RCC 7860 (cell line): ENCODE measurements at places on chromosomes 12 and 14.
A peak's percentile ranks its signal among the peaks of the same experiment; 100 is the strongest.

DNA sequence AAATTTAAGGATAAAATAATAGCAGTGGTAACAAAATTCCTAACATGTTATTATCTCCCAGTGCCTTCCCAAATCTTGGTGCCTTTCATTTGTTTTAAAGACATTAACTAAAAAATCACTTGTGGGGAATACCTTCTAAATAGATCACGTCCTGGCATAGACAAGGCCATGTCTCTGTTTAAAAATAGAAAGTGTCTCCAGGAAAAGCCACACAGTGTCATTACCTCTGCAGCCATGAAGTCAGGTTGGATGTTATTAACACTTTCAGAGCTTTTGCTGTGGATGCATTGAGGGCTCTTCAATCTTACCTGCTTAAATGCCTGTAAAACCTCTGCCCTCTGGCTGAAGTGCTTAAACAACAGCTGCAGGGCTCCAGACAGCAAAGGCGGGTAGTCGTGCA, 211.1 kb downstream of the ITPR2 start:
- no peak for DNase-seq

GRCh38 chr14:106875503-106875902, 1349.1 kb downstream of the TMEM121 start:
- no peak for DNase-seq

GRCh38 chr12:32947206-32948067, 50.9 kb upstream of the PKP2 start:
- peak; percentile 8 for DNase-seq

DNA sequence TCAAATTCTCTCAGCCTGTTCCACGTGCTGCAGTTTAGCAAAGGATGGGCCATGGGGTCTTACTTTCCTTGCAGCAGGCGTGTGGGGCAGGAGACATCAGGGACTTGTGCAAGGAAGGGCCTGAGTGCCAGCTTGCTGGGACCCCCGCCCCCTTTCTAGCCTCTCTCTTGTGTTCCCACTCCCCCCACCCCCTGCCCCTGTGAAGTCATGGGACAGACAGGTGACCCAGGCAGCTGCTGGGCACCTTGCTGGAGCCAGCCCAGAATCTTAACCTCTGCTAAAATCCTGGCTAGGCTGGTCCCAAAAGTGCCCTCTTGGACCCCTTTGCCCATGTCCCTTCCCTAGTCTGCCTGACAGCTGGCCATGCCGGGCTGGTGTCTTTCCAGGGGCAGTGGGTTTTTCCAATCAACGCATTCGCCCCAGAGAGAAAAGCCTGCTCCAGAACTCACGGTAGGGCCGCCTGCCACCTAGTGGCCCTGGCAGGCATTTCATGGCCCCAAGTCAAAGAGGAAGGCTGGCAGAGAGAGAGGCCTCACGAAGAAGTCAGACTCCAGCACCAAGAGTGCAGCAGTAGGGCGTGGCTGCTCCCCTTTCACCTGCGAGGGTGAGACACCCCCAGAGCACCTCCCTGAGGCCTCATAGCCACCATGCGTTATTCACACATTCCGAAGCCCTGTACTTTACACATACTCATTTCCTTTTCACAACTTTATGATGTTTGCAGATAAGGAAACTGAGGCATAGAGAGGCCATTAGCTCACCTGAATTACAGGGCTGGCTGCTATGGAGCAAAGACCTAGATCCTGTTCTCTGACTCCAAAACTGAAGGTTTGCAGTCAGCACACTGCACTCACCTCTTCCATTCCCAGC, 67.4 kb downstream of the LGMN start:
- DNase-seq = peak; percentile 9

GRCh38 chr14:94779713-94780112, 9.8 kb upstream of the GSC start:
- DNase-seq = no peak

DNA sequence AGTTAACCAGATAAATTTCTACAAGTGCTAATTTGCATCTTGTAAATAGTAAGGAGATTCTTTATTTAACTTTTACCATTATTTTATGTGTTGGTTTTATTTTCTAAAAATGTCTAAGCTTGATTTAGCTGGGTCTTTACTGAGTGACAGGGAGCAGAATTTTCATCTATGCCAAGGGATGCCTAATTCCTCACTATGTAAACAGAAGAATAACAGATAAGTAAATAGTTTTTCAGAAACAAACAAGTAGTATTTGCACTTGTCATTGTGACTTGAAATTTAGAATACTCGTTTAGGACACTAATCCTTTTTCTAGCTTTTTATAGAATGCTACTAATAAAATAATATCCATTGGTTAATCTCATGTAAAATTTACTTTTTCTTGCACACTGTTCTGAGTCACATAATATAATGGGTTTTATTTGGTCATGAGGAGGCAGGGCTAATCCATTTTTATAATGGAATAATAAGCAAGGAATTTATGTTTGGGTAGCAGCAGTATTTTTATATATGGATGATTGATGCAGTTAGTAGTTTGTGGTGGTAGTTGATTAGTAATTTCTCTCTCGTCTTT, 746.5 kb downstream of the SLC6A15 start:
- DNase-seq = no peak

DNA sequence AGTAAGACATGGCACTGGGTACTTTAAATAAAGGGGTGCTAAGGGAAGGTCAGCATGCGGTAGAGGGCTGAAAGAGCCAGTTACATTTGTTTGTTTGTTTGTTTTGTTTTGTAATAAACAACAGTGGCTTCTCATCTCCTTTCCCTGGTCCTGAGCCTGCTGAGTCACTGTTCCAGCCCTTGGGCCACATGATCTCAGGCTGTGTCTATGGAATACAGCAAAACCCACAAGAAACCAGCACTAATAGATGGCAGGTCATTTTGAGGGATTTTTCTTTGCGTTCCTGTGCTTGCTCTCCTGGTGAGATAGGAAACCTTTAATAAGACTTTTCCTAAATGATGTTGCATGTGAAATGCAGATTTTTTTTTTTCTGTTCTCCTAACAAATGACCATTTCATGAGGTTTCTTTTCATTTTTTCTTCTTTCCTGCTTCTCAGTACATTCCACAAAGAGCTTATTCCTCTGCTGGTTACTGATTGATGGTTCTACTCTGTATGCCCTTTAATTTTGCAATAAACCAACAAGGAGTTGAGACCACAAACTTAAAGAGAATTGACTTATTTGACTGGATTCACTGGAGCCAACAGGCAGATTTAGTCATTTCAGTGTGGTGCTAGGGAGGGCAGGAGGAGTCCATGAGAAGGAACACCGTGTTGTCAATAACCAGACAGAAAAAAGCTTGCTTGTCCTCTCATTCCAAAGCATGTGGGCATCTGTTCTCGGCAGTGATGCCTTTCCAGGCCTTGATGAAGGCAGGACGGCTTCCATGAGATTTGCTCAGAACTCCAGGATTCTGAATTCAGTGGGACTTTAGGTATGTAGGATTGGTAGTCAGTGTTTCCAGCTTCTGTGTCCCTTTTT, 459.2 kb downstream of the RAD51B start:
- peak; percentile 62 for DNase-seq

DNA sequence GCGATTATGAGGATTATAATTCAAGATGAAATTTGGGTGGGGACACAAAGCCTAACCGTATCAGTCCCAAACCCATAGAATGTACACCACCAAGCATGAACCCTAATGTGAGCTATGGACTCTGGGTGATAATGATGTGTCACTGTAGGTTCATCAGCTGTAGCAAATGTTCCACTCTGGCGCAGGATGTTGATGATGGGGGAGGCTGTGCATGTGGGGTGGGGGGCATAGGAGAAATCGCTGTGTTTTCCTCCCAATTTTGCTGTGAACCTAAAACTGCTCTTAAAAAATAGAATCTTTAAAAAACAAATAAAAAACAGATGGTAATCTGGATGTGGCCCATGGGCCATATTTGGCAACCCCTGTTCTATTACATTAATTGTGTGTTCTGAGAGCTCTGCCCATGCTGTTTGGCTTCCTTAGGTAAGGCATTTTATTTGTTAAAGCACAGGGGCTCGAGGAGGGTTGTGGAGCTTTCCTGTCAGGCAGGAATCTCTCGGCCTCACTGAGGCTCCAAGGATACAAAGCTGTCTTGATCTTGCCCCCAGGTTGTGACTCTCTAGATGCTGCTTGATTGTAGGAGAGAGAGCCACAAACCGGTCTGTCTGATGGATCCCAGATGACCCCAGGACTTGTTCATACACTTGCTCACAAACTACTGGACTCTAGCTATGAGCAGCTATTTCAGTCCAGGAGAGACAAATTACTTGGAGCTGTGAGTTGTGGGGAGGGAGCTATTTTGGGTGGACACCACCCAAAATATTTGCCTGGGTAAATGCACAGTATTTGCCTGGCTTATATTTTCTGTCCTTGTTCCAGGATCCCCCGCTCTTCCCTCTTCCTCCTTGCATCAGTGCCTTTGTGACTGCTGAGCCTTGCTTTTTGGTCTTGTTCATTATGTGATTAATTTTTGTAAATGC, 340.2 kb downstream of the MED13L start:
- no peak for DNase-seq

- no peak for DNase-seq
Observed at GRCh38 chr12:57159311-57159710, 11.9 kb upstream of the LRP1-AS start.

DNA sequence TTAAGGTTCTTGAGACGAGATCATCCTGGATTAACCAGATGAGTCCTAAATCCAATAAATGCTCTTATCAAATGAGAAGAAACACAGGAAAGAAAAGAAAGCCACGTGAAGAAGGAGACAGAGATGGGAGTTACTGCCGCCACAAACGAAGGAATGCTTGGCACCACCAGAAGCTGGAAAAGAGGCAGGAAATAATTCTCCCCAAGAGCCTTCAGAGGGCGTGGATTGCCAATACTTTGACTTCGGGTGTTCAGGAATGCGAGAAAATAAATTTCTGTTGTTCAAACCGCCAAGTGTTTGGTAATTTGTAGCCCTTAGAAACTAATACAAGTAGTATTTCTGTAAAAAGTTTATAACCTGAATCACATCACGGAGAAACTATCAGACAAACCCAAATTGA, 31.3 kb downstream of the ABCD2 start:
- no peak for DNase-seq

GRCh38 chr12:23043646-23044045, 418.7 kb downstream of the ETNK1 start:
- DNase-seq = no peak

DNA sequence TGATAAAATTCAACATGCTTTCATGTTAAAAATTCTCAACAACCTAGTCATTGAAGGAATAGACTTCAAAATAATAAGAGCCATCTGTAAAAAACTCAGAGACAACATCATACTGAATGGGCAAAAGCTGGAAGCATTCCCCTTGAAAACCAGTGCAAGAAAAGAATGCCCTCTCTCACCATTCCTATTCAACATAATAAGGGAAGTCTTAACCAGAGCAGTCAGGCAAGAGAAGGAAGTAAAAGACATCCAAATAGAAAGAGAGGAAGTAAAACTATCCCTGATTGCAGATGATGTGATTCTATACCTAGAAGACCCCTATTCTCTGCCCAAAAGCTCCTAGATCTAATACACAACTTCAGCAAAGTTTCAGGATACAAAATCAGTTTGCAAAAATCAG, 52.9 kb downstream of the APOBEC1 start:
- no peak for DNase-seq

DNA sequence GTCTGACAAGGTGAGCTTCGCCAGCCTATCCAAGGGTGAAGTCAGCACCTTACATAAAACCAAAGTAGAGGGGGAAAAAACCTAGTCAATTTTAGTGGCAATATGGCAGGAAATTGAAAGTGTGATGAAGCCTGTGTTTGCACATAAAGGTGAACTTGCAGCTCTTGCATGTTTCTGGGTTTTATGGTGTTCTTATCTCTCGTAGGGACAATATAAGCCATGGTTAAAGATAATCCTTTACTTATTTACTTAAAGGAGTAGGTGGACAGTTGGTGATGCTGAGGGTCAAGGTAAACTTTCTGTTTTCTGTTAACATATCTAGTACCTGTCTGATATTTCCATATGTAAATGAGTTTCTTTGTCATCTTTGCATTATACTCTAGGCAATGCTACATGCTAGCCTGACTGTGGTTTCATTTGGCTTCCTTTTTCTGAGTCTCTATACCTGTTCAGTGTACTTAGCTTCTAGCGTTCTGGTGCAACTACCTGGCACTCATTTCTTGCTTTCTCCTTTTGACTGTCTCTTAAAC, 32.8 kb downstream of the CCDC91 start:
- no peak for DNase-seq

- peak; percentile 16 for DNase-seq
Observed at GRCh38 chr14:100400115-100400514, 77.0 kb downstream of the SLC25A47 start.

DNA sequence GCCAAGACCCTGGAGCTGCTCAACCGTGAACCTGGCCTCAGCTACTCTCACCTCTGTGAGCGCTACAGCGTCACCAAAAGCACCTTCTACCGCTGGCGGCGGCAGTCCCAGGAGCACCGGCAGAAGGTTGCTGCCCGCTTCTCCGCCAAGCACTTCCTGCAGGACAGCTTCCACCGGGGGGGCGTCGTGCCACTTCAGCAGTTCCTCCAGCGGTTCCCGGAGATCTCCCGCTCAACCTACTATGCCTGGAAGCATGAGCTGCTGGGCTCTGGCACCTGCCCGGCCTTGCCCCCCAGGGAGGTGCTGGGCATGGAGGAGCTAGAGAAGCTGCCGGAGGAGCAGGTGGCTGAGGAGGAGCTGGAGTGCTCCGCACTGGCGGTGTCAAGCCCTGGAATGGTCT, 9.3 kb downstream of the VRTN start:
- DNase-seq = no peak

DNA sequence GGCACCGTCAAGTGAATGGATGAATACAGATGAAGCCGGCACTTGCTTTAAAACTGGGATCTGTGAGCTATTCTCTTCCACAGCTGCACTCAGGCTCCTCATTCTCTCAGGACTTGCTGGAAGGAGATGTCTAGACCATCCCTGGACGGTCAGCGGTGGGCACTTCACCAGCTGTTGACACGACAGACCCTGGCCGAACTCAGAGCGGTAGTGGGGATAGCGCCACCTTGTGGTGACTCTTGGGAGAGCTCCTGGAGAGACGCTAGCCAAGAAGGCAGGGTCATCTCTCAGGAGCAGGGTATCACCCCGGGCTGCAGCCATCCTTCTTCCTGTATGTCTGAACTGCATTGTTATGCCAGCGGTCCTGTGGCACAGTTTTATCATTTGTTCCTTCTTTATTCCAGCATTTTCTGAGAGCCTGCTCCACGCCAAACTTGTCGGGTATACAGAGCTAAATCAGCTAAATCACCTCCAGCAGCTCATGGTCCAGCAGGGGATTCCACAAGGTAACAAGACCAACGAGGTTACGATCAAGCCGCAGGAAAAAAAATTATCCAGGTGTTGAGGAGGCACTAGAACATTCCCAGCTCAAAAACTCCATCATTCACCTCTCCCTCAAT, 10.0 kb downstream of the WNT1 start:
- DNase-seq = peak; percentile 25

DNA sequence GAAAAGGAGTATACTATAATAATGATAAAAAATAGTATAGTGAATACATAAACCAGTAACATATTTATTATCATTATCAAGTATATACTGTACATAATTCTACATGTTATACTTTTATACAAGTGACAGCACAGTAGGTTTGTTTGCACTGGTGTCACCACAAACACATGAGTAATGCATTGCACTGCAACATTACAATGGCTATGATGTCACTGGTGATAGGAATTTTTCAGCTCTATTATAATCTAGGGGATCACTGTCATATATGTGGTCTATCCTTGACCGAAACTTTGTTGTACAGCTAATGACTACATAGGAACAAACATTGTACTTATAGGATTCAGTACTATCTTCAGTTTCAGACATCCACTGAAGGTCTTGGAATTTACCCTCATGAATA, 165.8 kb upstream of the SYT1 start:
- peak; percentile 67 for DNase-seq

GRCh38 chr14:92135269-92135668, 13.5 kb downstream of the CPSF2 start:
- no peak for DNase-seq
